ENCODE measurements at places on chromosomes 1 and 21. TPM values are rescaled to one million over a fixed set of nuclear protein-coding genes. Genes with fewer than 3 reads are reported as not detected.

Gene KIRREL1
- 31.9 TPM for total RNA-seq

DNA sequence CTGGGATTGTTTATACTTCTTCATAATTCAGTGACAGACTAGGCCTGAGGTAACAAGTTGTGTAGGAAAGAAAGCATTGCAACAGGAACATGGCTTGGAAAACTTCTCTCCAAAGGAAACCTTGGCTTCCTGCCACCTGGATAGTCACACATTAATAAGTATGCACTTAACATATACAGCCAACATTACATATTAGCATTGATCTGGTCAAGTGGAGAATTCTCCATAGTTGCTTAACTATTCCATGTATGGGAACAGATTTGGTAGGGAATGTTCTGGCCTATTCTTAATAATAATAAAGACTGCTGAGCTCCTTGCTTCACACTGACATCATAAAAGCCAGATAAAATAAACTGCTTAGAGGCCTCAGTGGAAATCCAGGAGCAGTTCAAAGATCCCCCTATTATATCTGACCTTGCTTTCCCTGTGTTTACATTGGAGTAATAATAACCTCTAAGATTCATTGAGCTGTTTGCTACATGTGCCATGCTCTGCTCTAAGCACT, 27.2 kb upstream of the NFIA start:
- peaks cover 46% of the 10 kb centered on the region for H3K4me1 ChIP-seq
- DNase-seq = no peak

DNA sequence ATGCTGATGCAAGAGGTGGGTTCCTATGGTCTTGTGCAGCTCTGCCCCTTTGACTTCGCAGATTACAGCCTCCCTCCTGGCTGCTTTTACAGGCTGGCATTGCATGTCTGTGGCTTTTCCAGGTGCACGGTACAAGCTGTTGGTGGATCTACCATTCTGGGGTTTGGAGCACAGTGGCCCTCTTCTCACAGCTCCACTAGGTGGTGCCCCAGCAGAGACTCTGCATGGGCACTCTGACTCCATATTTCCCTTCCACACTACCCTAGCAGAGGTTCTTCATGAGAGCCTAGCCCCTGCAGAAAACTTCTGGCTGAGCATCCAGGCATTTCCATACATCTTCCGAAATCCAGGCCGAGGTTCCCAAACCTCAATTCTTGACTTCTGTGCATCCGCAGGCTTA, 989.0 kb downstream of the PLA2G4A start:
- H3K27me3 ChIP-seq = no peaks in the 10 kb centered on the region
- no peaks in the 10 kb centered on the region for H3K4me1 ChIP-seq
- H3K4me3 ChIP-seq = no peak overlapping the region
- H3K27ac ChIP-seq = no peak overlapping the region

DNA sequence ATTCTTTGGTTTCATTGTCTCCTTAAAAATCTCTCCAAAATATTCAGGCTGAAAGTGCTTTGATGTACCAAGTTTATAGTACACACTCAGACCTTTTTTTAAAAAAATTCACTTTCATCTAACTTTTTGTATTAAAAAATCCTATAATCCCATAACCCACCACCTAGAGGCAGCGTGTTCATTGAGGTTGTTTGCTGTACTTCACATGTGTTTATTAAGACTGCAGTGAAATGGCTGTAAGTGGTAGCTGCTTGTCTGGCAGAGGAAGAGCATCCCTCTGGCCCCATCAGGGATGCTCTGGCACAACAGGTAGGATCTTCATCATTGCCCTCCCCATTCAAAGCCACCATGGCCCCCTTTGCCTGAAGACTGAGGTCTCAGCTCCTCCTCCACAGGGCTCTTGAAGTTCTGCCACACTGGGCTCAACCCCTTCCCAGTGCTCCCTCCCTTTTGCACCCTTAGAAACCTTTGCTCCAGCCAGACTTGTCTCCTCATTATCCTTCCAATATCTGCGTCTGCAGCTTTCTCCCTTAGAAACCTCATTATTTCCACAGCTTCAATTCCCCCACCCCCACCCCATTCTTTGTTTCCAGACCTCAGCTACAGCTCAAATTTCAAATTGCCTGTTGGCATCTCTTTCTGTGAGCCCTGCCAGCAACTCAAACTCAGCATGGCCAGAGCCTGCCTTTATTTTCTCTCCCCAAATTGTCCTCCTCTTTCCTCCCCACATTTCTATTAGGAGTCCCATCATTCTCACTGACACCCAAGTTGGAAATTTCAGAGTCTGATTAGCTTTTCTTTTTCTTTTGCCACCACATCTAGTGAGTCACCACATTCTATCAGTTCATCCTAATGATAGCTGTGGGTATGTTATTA, 369.6 kb upstream of the USP24 start:
- DNase-seq = peak; percentile 65
- H3K4me1 ChIP-seq = peaks cover 49% of the 10 kb centered on the region
- no peaks in the 10 kb centered on the region for H3K36me3 ChIP-seq
- peak overlapping the region; percentile 48 for H3K27ac ChIP-seq
- no peak overlapping the region for H3K4me3 ChIP-seq

Gene CITED4
- 124 TPM for total RNA-seq

Gene OR2G6
- not detected for total RNA-seq

DNA sequence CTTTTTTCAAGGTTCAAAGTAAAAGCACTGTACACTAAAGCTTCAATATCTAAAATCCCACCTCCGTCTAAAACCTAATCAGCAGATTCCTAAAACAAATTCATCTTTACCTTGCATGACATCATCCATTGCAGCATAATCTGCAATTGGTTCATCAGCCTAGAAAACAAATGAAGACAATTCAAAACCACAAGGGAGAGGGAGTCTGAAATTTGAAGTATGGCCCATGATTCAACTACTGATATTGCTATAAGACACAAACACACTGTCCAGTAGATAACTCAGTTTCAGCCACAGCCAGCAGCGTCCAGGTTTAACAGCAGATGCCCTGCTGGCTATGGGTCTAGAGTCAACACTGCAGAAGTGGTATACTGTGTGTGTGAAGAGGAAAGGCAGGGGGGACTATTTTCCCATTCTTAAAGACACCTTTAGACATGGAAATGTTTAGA, 17.9 kb upstream of the RAP1GAP start:
- no peak overlapping the region for H3K4me3 ChIP-seq
- H3K27ac ChIP-seq = no peak overlapping the region
- H3K27me3 ChIP-seq = no peaks in the 10 kb centered on the region
- no peak for DNase-seq
- peaks cover 4% of the 10 kb centered on the region for H3K36me3 ChIP-seq

DNA sequence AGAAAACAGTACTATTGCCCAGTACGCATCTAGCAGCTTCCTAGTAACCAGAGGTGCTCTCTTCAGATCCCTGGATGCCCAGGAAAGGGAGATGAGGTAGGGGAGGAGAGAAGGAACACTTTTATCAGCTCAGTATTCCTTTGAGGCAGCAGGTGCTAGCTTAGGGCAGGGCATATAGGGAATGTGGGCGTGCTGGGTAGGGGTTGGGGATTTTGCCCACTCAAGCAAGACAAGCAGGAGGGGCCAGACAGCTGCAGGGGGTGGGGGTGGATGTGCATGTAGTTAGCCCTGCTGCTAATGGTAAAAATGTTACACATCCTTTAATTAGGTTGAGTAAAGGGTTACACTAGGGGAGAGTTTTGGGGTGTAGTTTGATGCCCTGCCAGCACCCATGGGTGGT, 18.1 kb upstream of the AVPR1B start:
- no peaks in the 10 kb centered on the region for H3K36me3 ChIP-seq
- no peaks in the 10 kb centered on the region for H3K27me3 ChIP-seq
- H3K4me3 ChIP-seq = no peak overlapping the region
- H3K4me1 ChIP-seq = no peaks in the 10 kb centered on the region

- no peak overlapping the region for H3K27ac ChIP-seq
- H3K4me3 ChIP-seq = no peak overlapping the region
- no peaks in the 10 kb centered on the region for H3K36me3 ChIP-seq
- no peak for DNase-seq
- no peaks in the 10 kb centered on the region for H3K27me3 ChIP-seq
These were observed 2.9 kb downstream of the DIPK1A start for GRCh38 chr1:92958203-92958970.

DNA sequence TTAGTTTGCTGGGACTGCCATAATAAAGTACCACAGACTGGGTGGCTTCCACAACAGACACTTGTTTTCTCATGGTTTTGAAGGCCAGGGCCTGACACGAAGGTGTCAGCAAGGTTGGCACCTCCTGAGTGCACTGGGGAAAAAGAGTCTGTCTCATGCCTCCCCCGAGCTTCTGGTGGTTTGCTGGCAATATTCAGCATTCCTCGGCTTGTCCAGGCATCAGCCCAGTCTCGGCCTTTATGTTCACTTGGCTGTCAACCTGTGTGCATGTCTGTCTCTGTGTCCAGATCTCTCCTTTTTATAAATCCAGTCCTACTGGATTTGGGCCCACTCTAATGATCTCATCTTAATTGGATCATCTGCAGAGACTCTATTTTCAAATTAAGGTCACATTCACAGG, 72.6 kb downstream of the DOP1B start:
- no peaks in the 10 kb centered on the region for H3K27me3 ChIP-seq
- no peak overlapping the region for H3K27ac ChIP-seq
- no peak for DNase-seq

- DNase-seq = no peak
- H3K36me3 ChIP-seq = no peaks in the 10 kb centered on the region
- no peak overlapping the region for H3K4me3 ChIP-seq
- no peaks in the 10 kb centered on the region for H3K27me3 ChIP-seq
- H3K4me1 ChIP-seq = no peaks in the 10 kb centered on the region
These were observed 56.9 kb downstream of the ODF2L start for GRCh38 chr1:86339014-86339812.

Gene INAVA
- 2.3 TPM for total RNA-seq

GRCh38 chr1:224713228-224713627, 97.1 kb downstream of the CNIH3 start:
- DNase-seq = no peak
- no peaks in the 10 kb centered on the region for H3K27me3 ChIP-seq
- no peaks in the 10 kb centered on the region for H3K36me3 ChIP-seq
- no peak overlapping the region for H3K4me3 ChIP-seq

GRCh38 chr1:53553734-53554509, 94.7 kb downstream of the DMRTB1 start:
- H3K27ac ChIP-seq = no peak overlapping the region
- H3K4me3 ChIP-seq = no peak overlapping the region
- no peak for DNase-seq
- no peaks in the 10 kb centered on the region for H3K27me3 ChIP-seq
- no peaks in the 10 kb centered on the region for H3K36me3 ChIP-seq

GRCh38 chr1:117612517-117613248, 6.8 kb downstream of the TENT5C start:
- H3K4me1 ChIP-seq = peaks cover 34% of the 10 kb centered on the region
- DNase-seq = no peak
- no peaks in the 10 kb centered on the region for H3K36me3 ChIP-seq
- no peak overlapping the region for H3K4me3 ChIP-seq
- H3K27ac ChIP-seq = no peak overlapping the region

- no peak for DNase-seq
- peak overlapping the region; percentile 38 for H3K4me3 ChIP-seq
- H3K27ac ChIP-seq = no peak overlapping the region
- peaks cover 10% of the 10 kb centered on the region for H3K4me1 ChIP-seq
- no peaks in the 10 kb centered on the region for H3K27me3 ChIP-seq
These were observed 3.9 kb downstream of the NHLH1 start for GRCh38 chr1:160370561-160371345.

- peaks cover 15% of the 10 kb centered on the region for H3K4me1 ChIP-seq
- no peaks in the 10 kb centered on the region for H3K27me3 ChIP-seq
- H3K4me3 ChIP-seq = no peak overlapping the region
- H3K36me3 ChIP-seq = no peaks in the 10 kb centered on the region
- H3K27ac ChIP-seq = no peak overlapping the region
- no peak for DNase-seq
These were observed 1.5 kb downstream of the SLC30A2 start for GRCh38 chr1:26044414-26044813.

DNA sequence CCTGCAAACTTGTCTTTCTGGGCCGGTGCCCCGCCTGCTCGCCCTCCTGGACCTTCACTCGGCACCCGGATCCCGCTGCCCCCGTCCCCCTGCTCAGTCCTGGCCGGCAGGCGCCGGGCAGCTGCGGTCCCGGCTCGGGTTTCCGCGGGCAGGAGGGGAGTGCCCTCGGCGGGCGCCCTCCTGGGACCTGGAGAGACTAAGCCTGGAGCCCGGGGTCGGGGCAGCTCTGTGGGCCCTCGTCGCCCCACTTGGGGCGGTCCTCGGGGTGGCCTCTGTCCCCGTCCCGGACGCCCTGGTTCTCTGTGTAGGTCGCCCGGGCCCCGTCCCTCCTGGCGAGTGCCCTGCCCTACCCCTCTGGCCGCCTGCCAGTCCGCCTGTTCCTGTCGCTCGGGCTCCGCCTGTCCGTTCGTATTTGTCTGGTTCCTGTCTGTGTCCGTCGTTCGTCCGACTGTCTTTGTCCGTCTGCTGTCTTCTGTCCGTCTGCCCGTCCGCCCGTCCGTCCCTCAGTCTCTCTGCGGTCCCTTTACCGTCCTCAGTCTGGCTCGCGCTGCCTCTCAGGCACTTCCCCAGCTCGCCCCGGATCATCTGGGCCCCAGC, 490 bp downstream of the SERINC2 start:
- H3K36me3 ChIP-seq = no peaks in the 10 kb centered on the region
- H3K27ac ChIP-seq = peak overlapping the region; percentile 24
- no peaks in the 10 kb centered on the region for H3K27me3 ChIP-seq

DNA sequence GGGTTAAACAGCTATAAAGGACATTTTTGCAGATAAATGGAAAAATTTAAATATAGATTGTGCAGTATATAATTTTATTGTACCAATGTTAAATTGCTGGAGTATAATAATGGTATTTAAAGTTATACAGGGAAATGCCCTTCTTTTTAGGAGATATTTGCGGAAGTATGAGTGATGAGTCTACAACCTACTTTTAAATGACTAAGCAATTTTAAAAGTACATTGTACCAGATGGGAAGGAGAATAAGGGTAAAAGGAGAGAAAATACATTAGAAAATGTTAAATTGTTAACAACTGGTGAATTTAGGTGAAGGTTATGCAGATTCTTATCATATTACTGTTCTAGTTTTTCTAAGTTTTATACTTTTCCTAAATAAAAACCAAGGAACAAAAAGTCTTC, 91.8 kb downstream of the ZZZ3 start:
- H3K27me3 ChIP-seq = no peaks in the 10 kb centered on the region
- no peaks in the 10 kb centered on the region for H3K36me3 ChIP-seq
- DNase-seq = no peak

GRCh38 chr1:237932816-237933215, 42.1 kb upstream of the ZP4 start:
- H3K4me3 ChIP-seq = no peak overlapping the region
- no peak overlapping the region for H3K27ac ChIP-seq
- no peaks in the 10 kb centered on the region for H3K36me3 ChIP-seq
- H3K27me3 ChIP-seq = no peaks in the 10 kb centered on the region

Gene EXO1
- 8.2 TPM for total RNA-seq

- no peaks in the 10 kb centered on the region for H3K27me3 ChIP-seq
- H3K36me3 ChIP-seq = no peaks in the 10 kb centered on the region
- no peak overlapping the region for H3K4me3 ChIP-seq
- H3K27ac ChIP-seq = no peak overlapping the region
- DNase-seq = no peak
These were observed 69.9 kb upstream of the LPGAT1 start for GRCh38 chr1:211900441-211900840.

- peak; percentile 75 for DNase-seq
- no peaks in the 10 kb centered on the region for H3K27me3 ChIP-seq
- no peak overlapping the region for H3K27ac ChIP-seq
- H3K4me1 ChIP-seq = peaks cover 12% of the 10 kb centered on the region
- no peak overlapping the region for H3K4me3 ChIP-seq
These were observed 6.6 kb downstream of the GOLT1A start for GRCh38 chr1:204207136-204207616.

All from testis (tissue), 5 donors.